ENCODE measurements at places on chromosomes 2 and 18.

GRCh38 chr18:43034683-43035500 lies 80.6 kb downstream of the RIT2 start:
- DNase-seq, result no peak

- no peak for DNase-seq
Measured at GRCh38 chr18:45801416-45802004, 24.0 kb upstream of the SIGLEC15 start.

DNA sequence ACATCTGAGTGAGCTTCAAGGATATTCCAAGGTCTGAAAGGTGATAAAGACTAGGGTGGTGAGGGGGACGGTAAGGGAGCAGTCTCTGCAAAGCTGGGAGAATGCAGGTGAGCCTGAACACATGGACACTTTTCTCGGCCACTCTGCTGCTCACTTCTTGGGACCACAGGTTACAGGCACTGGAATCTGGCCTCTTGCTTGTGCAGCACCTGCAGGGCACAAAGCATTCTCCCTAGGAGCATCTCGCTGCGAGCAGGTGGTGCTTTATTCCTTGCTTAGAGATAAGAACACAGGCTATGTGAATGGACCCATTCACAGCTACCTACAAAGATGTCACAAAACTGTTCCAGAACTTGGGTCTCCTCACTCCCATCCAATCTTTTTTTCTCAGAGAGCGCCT lies 153.2 kb downstream of the DDX1 start:
- no peak for DNase-seq

GRCh38 chr18:26875040-26875654 lies 9.6 kb upstream of the AQP4 start:
- DNase-seq, result no peak

DNA sequence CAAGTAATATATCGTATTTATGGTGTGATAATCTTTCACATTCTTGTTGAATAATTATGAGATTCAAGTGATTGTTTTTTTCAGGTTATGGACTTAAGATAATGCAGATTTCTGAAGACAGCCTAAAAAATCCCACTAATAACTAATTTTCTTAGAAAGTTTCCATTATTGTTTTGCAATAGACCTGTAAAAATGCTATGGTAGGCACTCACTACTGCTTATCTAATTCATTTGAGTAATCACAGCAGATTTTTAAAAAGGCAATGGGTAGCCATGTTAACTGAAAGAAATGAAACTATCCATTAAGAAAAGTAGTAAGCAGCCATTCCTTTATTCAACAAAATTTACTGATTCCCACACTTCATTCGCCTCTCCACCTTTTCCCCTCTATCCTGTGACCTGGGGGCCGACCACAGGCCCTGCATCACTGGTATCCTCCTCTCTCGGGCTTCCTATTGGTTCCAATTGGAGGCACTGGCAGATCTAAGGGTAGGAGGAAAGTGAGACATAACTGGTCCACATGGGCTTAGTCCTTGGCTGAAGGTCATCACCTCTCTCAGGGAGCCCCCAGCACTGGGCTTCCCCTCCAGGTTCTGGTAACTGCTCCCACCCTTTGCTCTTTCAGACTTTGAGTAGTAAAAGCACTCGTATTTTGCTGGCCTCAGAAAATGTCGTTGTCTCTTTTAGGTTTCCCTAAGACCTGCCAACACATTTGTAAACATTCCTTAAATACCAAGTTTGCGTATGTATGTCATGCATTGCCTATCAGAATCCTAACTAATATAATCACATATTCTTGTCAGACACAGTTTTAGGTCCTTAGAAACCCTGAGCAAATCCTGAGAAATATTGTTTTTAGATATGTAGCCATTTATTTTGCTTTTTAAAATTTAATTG lies 18.5 kb downstream of the RBMS1 start:
- DNase-seq, result no peak
